ENCODE measurements at places on chromosomes 13 and 19. TPM values are rescaled to one million over a fixed set of nuclear protein-coding genes. Genes with fewer than 3 reads are reported as not detected.

The CCDC8 gene
- total RNA-seq: not detected

DNA sequence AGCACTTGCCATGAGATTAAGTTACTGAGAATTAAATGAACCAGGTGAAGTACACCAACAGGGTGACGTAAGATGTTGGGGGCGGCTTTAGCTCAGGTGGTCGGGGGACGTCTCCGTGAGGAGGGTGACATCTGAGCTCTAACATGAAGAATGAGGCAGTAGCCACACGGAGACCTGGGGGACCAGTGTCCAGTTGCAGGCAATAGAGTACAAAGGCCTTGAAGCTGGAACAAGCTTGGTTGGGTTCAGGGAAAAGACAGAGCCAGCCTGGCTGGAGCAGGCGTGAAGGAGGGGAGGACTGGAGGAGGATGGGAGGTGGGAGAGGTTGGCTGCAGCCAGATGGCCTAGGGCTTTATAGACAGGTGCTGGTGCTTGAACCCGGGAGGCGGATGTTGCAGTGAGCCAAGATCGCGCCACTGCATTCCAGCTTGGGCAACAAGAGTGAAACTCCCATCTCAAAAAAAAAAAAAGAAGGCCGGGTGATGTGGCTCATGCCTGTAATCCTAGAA is 1.6 kb downstream of the SPINT2 start:
- no peak for ATAC-seq

DNA sequence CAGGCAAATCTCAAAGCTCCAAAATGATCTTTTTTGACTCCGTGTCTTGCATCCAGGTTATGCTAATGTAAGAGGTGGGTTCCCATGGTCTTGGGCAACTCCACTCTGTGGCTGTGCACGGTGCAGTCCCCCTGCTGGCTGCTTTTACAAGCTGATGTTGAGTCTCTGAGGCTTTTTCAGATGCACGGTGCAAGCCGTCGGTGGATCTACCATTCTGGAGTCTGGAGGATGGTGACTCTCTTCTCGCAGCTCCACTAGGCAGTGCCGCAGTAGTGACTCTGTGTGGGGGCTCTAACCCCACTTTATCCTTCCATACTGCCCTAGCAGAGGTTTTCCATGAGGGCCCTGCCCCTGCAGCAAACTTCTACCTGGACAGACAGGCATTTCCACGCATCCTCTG is 266.8 kb upstream of the GPC6 start:
- no peak for ATAC-seq

GRCh38 chr19:15850385-15850784 is 34.9 kb upstream of the OR10H1 start:
- ATAC-seq: no peak

DNA sequence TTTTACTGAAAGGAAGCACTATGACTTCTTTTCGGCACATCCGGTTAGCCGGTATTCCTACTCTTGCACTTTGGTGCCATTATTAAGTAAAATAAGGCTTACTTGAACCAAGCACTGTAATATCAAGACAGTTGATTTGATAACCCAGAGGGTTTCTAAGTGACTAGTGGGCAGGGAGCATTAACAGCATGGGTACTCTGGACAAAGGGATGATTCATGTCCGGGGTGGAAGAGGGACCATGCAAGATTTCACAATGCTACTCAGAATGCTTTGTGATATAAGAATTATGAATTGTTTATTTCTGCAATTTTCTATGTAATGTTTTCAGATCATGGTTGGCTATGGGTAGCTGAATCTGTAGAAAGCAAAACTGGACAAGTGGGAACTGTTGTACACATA is 282.1 kb downstream of the TDRD3 start:
- no peak for ATAC-seq

Measured in activated T-helper 17 cell treated with anti-CD3 and anti-CD28 coated beads, Interleukin-2, amount 50 U/mL, for 72 hours (primary cell).